ENCODE measurements at places on chromosomes 5 and 9.
A peak's percentile ranks its signal among the peaks of the same experiment; 100 is the strongest.

- DNase-seq: peak; percentile 58
Measured at GRCh38 chr5:142915813-142916424, 145.7 kb downstream of the ARHGAP26 start.

DNA sequence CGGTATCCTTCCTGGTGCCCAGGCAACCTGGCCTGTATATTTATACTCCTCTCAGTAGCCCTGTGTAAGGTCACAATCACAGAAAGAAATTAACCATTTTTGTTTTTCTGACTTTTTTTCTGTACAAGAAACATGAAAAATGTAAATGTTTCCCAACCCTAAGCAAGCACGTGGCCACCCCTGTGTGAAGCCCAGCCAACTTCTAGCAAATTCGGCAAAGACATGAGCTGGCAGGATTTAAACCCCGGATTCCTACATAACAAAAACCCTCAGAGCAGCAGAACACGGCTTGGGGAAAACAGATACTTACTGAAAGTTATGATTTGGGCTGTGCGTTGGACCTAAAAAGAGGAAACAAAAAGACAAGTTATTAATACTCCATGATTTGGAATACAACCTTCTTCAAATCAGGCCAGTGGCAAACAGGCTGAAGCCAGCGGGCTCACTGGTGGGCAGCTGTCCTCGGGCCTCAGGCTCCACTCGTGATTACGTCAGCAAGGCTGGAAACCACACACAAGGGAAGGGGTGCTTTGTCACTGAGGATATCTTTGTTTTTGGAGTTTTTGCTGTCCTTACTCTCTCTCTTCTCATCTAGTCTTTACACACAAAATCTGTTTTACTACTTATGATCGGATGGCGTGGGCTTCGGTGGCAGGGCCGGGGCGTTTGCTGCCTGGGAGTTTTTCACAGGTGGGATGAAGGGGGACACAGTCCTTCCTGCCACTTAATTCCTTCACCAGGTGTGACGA, 194.1 kb downstream of the ROR2 start:
- no peak for DNase-seq

GRCh38 chr9:73665253-73665652, 513.6 kb downstream of the ANXA1 start:
- DNase-seq: no peak

DNA sequence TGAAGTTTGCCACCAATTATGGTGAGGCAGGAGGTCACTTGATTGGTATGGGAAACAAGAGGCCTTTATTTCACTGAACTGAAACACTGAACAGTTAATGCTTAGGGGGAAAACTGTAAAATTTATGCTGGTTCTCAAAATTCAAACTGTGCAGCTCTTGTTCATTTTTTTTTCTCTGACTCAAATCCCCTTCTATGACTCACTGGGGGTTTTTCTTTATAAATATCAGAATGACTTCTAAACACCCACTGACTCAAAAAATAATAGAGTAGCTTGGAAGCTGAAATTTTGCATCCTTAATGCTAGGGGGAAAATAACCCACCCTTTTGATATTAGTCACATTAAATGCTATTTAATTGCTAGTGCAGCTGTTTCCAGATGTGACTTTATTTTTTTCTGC, 24.1 kb upstream of the OTP start:
- DNase-seq: no peak

GRCh38 chr9:13770956-13771355, 491.5 kb upstream of the MPDZ start:
- DNase-seq: no peak

- DNase-seq: no peak
Measured at GRCh38 chr5:9052421-9052820, 493.5 kb downstream of the SEMA5A start.

DNA sequence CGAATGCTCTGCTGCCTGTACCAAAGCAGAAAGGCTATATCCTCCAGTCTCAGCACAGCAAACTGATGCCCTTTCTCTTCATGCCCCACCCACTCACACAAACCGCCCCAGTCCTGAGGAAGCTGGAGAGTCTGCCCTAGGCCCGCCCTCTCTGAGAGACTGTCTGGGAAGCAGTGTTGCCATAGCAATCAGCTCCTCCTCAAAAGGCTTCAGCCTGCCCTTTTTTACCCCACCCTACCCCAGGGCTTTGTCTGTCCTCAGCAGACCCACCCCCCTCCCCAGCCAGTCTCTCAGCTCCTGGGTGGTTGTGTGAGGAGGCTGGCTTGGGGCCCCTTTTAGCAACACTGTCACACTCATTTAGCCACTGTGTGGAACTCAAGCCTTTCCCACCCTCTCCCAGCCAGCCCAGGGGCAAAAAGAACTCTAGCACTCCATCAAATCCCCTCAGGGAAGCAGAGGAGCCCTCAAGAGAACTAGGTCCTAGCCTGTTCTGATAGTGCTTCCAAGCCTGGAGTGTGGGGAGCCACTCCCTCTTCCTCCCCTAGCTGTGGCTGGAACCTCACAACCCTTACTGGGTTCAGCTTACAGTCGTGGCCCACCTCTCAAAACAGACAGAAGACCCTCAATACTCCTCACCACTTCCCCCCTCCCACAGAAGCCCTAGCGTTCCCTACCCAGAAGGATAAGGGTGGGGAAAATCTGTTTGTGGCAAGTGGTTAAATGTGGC, 1.4 kb downstream of the ATOSB start:
- DNase-seq: peak; percentile 94

DNA sequence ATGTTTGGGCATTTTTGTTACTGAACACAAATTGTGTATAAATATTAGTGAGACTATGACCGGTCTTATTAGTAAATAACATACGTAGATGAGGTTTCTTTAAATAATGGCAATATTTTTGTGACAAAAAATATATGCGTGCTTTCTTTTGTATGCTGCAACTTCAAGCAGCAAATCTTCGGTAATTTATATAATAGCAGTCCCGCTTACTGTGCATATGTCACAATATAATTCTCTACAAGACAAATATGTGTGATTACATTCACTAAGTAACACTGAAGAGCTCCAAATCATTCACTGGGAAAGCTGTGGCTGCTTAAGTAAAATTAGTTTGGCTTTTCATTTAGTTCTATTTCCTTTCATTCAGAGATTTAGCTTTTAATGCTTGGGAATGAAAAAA, 376.0 kb downstream of the CYLC2 start:
- no peak for DNase-seq

- no peak for DNase-seq
Measured at GRCh38 chr5:22306011-22306410, 547.1 kb downstream of the CDH12 start.

- DNase-seq: no peak
Measured at GRCh38 chr5:35752012-35752411, 104.7 kb upstream of the IL7R start.

- DNase-seq: no peak
Measured at GRCh38 chr5:19978476-19978875, 9.5 kb downstream of the CDH18 start.

DNA sequence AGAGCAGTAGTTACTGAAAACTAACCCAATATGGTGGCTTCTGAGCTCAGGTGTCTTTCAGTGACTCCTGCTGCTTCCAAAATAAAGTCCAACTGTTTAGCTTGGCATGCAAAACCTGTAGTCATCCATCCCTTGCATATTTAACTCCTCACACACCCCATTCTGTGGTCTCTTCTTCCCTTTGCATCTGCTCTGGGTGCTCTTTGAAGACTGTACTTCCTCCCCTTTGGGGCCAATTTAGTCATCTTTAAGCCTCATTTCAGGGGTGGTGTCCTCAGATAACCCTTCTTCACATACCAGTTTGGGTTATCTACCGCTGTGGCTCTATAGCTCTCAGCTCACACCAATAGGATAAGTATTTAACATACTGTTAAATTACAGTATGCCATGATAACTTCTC, 209.9 kb upstream of the DMRT1 start:
- DNase-seq: no peak

GRCh38 chr5:139426203-139426885, 13.0 kb downstream of the DNAJC18 start:
- DNase-seq: no peak

GRCh38 chr9:127519301-127520166, 68.2 kb downstream of the LRSAM1 start:
- DNase-seq: no peak

- no peak for DNase-seq
Measured at GRCh38 chr9:107938801-107939386, 449.3 kb upstream of the KLF4 start.

- no peak for DNase-seq
Measured at GRCh38 chr9:8468045-8468637, 668.6 kb upstream of the DMAC1 start.

DNA sequence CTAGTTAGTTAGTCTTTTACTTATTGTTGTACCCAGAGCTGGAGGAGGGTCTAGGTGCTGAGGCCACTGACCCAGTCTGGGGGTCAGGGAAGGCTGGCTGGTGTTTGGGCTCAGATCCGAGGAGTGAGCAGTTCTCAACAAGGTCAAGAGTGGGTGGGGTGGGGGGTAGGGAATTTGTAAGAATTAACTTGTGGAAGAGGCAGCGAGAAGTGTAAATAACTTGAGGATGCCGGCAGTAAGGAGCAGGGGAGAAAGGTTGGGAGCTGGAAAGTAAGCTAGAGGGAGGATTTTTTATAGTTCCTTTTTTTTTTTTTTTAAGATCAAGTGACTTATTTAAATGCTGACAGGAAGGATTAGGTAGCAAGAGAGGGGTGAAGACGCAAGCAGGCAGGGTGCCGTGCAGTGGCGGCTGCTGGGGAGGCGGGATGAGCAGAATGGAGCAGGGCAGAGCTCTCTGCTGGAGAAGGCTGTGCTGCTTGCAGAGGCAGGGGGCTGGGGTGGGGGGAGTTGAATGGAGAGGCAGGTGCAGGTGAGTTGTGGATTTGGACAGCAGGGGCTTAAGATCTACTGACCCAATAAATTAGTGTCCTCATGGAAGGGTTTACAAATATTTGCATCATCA, 35.3 kb upstream of the SMIM32 start:
- no peak for DNase-seq

DNA sequence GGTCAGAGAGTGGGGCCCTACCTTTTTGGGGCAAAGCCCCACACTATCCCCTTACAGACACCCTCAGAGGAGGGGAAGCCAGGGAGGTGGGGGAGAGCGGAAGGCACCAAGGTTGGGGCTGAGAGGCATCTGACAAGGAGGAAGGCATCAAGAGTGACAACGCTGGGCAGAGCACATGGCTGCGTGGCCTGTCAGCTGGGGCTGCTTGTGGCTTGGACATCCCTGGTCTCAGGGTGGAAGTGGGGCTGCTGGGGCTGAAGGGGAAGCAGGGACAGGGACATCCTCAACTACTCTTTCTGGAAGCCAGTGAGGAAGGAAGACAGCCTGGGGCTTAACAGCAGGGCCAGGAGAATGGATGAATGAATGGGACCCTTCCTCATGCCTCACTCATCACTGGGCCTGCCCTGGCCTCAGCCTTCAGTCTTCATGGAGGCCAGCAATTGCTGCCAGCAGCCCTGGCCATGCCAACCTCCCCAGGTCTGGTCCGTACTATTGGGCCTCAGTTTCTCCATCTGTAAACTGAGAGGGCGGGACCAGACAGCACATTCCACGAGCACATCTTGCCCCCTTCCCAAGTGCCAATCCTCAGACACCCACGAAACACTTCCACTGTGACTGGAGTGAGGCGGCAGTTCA, 993 bp upstream of the RALGDS start:
- no peak for DNase-seq

GRCh38 chr9:19998823-19999455, 210.1 kb upstream of the SLC24A2 start:
- no peak for DNase-seq

GRCh38 chr5:172362755-172363154, 79.2 kb upstream of the UBTD2 start:
- DNase-seq: no peak

GRCh38 chr5:119355244-119355638, 578 bp upstream of the TNFAIP8 start:
- no peak for DNase-seq

- DNase-seq: no peak
Measured at GRCh38 chr5:95728494-95729114, 2.5 kb upstream of the RHOBTB3 start.

DNA sequence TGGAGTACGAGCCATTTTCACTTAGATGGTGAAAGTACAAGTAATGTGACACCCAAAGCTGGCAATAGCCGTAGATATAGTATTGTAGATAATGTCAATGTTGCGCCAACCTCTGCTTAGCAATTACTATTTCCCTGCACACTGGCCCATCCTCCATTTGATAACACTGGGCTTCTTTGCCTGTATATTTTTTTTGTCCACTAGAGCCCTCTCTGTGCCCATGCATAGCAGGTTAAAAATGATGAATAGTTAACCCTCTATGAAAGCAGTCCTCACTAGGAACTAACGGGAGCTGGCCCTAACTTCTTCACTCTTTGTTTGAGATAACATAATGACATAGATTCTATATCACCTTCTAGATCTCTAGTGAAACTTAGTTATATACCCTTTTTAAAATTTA, 416.8 kb downstream of the TUSC1 start:
- no peak for DNase-seq

GRCh38 chr5:72009280-72009679, 98.0 kb upstream of the MAP1B start:
- no peak for DNase-seq

DNA sequence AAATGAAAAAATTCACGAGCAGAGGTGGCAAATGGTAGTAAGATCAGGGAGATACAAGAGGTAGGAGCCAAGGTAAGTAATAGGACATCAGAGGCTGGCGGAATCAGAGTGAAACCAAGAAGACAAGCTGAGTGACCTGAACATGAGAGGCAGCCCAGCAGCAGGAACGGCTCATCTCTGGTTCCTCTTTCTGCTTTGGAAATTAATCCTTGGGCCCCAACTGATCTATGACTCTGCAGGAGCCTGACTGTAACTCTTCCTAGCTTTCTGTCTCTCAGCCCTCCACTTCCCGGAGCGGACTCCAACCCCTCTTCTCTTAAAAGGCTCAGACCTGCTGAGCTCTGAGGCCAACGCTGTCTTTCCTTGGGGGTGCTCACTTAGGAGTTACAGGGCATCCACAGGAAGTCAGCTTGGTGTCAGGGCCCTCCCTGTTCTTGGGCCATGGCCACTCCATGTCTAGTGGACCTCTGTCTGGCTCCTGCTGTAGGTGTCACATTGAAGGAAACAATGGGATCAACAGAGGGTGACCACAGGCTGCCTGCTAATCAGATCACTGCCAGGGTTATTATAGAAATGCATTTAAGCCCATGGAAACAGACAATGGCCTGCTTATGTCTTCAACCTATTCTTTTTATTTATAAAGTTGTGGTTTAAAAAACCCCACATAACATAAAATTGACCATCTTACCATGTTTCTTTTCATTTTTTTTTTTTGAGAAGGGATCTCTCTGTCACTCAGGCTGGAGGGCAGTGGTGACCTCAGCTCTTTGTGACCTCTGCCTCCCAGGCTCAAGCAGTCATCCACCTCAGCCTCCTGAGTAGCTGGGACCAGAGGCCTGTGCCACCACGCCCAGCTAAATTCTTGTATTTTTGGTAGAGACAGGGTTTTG, 22.5 kb upstream of the SHB start:
- no peak for DNase-seq

DNA sequence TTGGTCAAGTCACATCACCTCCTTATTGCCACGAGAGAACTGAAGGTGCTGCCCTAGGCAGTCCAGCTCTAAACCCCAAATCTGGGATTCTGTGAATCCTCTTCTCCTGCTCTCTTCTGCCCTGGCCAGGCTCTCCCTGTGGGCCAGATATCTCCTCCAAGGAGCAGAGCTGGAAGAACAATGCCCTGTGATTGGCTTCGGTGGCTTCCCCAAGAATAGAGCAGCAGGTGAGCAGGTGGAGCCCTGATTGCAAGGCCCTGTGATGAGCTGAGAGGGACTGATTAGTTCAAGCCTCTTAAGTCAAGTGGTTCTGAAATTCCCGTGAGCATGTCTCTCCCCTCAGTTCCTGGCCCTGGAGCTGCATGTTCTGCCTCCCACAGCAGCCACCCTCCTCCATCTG, 175.3 kb upstream of the BRINP1 start:
- no peak for DNase-seq

Data from SK-N-DZ (cell line).